ENCODE measurements at places on chromosomes 12 and 14.

- no peak for DNase-seq
Observed at GRCh38 chr14:32427726-32428528, 98.8 kb downstream of the AKAP6 start.

DNA sequence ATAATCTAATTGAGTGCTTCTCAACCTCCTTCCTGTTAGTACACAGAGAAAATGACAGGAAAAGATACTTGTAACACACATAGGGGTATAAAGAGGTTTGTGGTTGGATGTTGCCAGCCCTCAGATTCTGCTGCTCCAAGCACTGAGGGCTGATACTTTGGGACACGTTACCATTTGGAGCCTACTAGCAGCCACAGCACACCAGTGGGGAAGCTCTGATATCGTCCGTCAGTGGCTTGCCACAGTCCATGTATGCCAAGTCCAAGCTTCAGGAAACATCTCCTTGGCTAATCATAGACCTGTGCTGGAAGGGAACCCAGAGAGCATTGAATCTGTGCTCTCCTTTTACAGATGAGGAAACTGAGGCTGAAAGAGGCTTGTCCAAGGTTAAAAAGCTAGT is 22.3 kb downstream of the B4GALNT3 start:
- DNase-seq, result no peak

DNA sequence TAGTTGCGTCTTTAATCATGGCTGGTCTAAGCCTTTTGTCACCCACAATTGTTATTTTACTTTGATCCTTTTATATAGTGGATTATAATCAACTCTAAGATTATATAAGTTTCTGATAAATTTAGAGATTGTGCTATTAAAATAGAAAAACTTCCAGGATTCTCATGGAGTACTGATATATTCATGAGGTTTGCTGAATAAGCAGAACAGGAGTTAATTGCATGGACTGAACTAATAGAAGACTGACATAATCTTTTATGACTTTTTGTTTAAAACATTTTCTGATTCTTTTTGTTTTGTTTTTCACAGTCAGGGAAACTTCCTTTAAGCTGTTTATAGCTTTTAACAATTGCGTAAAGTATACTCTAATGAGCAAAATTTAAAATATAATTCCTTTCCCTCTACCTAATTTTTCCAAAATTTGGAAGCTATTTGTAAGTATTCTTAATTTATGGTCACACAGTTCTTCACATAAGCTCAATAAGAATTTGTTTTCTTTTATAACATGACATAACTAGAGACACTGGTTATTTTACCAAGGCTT is 129.9 kb upstream of the TMEM260 start:
- DNase-seq, result no peak

DNA sequence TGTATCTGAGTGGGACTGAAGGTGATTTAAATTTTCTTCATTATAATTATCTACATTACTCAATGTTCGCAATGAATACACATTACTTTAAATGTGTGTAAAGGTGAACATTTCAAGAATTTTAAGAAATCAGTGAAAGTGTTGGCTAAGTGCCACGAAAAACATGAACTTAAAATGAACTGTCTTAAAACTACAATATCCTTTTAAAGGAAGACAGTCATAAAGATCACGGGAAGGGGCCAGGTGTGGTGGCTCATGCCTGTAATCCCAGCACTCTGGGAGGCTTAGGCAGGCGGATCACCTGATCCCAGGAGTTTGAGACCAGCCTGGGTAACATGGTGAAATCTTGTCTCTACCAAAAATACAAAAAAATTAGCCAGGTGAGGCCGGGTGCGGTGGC is 11.2 kb downstream of the MOK start:
- no peak for DNase-seq

- DNase-seq, result peak; percentile 26
Observed at GRCh38 chr12:118357257-118358007, 15.3 kb downstream of the TAOK3 start.

- DNase-seq, result peak; percentile 9
Observed at GRCh38 chr12:20950248-20950647, 139.7 kb downstream of the SLCO1B3 start.

- peak; percentile 80 for DNase-seq
Observed at GRCh38 chr12:27474344-27474743, 27.8 kb downstream of the SMCO2 start.

Measured in AG20443 (cell line).